GM04503 (cell line): ENCODE measurements at places on chromosomes 16 and 17.

DNA sequence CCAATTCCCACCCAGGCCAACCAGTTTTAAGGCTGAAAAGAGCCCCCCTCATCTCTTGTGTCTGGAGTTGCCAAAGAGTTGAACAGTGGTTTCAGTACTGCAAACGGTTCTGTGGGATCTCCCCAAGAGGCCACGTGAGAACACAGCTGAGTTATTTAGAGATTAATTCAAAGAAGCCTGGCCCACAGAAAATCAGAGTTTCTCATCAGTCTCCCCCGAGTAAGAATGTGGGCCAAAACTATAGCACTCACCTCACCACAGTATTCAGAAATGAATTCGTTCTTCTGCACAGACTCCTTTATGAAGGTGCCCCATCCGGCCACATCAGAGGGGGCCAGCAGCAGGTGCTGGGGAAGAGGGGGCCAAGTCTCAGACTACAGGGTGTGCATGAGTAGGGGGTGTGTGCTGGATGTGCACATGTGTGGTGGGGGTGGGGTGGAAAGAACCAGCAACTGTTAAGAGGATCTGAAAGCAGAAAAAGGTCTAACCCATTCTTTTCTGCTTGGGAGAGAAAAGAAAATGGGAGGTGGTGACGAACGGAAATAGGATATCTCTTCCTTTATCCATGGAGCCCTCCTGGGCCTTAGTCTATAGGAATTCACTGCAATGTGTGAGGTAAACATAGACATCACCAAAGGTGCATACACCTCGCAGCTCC lies 22.6 kb downstream of the CNTNAP1 start:
- DNase-seq, result no peak

DNA sequence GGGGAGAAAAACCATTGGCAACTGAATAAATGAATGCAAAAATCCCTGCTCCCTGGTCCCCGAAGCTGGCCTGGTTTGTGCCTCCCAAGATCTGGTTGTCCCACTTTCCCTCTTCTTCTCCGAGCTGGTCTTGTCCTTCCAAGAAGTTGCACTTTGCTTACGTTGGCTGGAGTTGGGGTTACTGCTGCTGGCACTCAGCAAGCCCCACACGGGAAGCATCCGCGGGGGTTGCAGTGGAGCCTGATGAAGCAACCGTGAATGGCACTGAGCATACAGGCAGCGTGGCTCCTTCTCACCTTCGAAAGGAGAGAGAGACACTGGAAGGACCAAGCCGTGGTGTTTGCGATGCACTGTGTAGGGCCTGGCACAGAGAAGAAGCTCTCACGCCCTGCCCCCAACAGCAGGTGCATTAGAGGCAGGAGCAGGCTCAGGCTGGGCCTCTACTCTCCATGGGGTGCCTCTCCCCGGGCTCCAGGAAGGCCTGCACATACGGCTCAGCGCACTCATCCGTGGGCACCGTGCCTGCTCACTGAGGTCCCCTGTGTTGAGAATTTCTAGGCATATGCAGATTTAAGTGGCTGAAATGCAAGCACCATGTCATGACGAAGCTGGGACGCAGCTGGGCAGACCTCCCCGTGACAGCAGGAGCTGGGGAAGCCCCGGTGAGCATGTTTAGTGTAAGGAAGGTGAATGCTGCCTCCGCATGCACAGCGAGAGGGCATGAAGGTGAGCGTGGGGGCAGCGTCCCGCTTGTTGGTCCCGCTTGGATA lies 12.1 kb downstream of the CA5A start:
- DNase-seq, result no peak

GRCh38 chr17:75637143-75637538 lies 3.9 kb downstream of the SMIM5 start:
- DNase-seq, result no peak

GRCh38 chr16:82655072-82655714 lies 28.4 kb downstream of the CDH13 start:
- peak; percentile 63 for DNase-seq

DNA sequence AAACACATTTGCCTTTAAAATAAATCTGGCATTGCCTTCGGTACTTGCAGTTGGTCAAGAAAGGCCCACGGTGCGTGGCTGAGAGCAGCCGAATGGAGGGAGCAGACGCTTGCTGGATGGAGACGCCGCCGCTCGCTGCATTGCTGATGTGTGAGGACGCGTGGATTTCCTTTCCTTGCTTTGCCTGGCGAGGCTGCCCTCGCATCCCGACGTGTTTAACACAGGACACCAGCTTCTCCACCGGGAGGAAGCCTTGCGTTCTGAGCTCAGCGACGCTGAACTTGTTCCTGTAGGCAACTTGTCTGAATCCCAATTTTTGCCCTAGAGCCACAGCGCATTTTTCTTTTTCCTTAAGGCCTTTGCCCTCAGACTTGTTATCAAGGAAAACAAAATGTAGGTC lies 45.8 kb downstream of the COX4I1 start:
- DNase-seq, result no peak

- no peak for DNase-seq
These were observed 90.9 kb upstream of the PLCG2 start for GRCh38 chr16:81688182-81688581.

DNA sequence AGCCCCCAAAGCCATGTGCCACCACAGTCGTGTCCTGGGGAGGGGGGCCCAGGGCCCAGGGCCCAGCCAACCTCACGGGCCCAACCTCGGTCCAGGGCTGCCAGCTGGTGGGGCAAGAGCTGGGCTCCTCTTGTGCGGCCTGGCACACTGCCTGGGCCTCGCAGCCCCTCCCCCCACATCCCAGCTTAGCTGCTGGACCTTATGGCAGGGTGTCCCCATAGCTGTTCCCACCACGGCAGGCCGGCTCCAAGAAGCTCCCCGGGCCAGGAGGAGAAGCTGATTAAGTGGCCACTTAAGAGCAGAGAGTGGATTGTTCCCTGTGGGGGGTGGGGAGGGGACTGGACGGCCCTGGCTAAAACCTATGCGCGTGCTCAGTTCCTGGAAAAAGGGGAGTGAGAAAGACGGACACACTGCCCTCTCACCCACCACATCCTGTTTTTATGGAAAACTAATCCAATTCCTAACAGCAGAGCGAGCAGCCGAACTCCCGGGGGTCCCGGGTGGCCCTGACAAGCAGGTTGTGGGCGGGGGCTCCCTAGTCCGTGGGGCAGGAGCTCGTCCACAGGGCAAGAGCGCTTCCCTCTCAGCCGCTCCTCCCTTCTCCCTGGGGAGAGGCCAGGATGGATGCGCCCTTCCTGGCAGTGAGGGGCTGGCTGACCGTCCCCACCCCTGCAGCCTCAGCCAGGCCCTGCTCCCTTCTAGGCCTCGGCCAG lies 16.8 kb downstream of the PIEZO1 start:
- no peak for DNase-seq

- DNase-seq, result no peak
These were observed 21.9 kb downstream of the OMG start for GRCh38 chr17:31275116-31275515.

DNA sequence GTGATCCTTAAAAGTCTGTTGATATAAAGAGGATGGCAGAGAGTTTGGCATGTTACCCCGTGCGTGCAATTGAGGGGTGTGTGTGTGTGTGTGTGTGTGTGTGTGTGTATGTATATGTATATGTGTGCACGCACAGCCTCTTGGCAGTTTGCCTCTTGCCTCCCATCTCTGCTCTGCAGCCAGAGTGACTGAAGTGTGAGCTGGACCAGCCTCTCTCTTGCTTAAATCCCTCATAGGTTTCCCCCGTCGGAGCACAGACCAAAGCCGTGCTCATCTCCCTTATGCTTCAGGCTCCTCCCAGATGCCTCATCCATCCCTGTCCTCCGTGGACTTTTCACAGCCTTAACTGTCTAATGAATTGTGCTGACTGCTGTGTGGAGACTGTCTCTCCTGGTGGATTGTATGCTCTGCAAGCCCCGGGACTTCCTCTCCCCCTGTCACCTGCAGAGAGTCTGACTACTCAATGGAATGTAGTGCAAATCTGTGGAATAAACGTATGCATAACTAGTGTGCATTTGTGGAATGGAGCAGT lies 413.5 kb downstream of the CPPED1 start:
- no peak for DNase-seq

GRCh38 chr16:67137605-67138004 lies 13.2 kb downstream of the B3GNT9 start:
- DNase-seq, result no peak
